ENCODE measurements at places on chromosomes 5 and 9.

- DNase-seq, result no peak
Observed at GRCh38 chr5:159883522-159883950, 32.7 kb upstream of the ADRA1B start.

- no peak for DNase-seq
Observed at GRCh38 chr5:168273056-168273980, 18.1 kb upstream of the WWC1 start.

DNA sequence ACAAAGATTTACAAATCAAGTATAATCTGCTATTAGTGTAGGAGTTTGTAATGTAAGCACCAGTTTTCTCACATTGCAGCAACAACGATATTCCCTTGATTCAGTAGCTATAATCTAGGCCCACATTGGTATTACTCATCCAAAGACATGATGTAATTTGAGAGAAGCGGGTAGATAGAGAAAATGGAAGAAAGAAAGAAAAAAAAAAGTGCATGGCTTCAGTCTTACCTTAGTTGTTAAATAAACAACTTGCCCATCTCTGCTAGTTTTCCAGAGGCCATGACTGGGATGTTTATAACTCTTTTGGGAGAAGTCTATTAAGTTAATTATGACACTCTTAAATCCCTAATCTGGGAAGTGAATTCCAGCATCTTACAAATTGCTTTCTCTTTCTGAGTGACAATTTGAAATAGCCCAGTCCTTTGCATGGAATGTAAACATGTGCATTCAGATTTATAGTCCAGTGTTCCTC, 2.8 kb downstream of the MELK start:
- no peak for DNase-seq

DNA sequence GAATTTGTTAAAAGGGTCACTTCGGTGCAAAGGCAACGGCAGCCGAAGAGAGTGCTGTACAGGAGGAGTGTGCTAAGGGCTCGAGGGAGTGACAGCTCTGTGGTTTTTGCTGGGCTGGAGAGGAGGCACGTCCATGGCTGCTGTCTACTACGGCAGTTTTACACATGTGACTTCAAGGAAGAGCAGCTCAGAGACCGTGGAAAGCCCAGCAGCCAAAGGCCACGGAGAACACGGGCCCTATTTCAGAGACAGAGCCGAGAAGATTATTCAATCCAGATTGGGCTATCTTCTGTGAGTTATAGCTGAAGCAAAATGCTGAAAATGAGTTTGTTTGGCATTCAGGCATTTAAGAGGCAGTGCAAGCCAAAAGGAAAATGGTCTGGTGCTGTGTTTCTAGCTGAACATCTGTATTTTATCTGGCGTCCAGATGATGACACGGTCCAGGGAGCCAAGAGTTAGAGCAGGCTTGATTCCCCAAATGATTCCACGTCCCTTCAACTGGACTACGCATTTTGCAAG, 96.4 kb downstream of the RFK start:
- no peak for DNase-seq

DNA sequence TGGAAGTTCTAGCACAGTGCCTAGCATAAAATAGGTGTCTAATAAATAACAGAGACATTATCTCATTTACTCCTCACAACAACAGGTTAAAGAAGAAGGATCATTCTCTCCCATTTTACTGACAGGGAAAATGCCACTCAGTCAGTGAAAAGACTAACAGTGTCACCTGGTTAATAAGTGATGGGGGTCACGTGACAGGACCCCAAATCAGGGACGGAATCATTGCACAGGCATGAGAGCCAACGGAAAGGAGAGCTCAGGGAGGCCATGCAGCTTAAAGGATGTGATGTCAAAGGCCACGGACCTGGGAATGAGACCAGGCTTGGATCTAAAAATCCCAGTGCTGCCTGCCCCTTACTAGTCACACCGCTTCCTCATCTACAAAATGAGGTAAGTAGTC, 101.2 kb downstream of the BNC2 start:
- no peak for DNase-seq
